ENCODE measurements at places on chromosomes 13 and 19.
A peak's percentile ranks its signal among the peaks of the same experiment; 100 is the strongest.

DNA sequence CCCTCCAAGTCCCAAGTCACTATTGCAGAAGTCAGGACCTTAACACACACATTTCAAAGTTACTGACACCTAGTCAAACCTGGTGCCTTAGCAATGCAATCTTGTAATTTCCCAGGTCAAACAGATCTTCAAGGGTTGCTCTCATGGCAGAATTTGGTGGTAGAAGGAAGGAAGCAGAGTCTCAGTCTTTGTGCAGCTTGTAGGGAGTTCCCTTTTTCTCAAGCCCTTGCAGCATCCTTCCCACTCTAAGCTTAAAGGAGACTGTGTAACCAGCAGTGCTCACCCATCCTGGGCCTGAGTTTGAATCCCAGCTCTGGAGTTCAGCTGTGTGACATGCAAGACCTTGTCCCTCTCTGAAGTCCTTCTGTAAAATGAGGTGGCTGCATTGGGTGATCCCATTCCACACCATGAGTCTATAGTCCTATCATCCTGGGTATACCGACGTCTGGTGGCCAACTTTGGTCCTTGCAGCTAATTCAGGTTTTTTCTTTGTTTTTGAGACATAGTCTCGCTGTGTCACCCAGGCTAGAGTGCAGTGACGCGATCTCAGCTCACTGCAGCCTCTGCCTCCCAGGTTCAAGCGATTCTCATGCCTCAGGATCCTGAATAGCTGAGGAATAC is 9.8 kb downstream of the SIGLEC10 start:
- no peak for DNase-seq

DNA sequence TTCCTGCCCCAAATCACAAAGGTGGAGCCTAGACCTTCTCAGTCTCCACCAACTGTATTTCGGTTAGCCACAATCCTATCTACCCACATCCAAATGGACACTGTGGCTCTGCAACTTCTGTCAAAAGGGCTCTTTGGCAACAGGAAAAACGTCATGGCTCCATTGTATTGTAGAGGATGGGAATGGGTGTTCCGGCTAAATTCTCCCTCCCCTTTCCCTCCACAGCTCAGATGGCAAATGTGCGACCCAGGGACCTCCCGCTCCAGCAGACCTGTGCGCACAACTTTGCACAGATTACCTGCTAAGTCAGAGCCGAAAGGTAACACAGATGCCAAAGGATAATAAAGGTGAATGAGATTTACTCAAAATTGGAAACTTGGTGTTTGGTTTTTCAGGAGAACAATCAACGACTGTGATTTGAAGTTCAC is 968 bp upstream of the KL start:
- no peak for DNase-seq

DNA sequence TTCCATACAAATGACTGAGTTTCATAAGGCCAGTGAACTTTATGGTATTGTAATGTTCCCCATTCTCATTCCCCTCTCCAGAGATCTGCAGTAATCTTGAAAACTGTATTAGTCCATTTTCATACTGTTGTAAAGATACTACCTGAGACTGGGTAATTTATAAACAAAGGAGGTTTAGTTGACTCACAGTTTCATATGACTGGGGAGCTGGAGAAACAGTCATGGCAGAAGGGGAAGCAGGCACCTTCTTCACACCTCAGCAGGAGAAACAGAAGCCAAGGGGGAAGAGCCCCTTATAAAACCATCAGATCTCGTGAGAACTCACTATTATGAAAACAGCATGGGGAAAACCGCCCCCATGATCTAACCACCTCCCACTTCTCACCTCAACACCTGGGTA is 318.7 kb upstream of the KLF12 start:
- DNase-seq = no peak

GRCh38 chr19:23318143-23318542 is 67.9 kb upstream of the ZNF724 start:
- DNase-seq = no peak

GRCh38 chr19:4057931-4058692 is 8.6 kb downstream of the ZBTB7A start:
- peak; percentile 80 for DNase-seq

Measured in hypothalamus (tissue), 51 donors.